ENCODE measurements at places on chromosomes 11 and 22.

DNA sequence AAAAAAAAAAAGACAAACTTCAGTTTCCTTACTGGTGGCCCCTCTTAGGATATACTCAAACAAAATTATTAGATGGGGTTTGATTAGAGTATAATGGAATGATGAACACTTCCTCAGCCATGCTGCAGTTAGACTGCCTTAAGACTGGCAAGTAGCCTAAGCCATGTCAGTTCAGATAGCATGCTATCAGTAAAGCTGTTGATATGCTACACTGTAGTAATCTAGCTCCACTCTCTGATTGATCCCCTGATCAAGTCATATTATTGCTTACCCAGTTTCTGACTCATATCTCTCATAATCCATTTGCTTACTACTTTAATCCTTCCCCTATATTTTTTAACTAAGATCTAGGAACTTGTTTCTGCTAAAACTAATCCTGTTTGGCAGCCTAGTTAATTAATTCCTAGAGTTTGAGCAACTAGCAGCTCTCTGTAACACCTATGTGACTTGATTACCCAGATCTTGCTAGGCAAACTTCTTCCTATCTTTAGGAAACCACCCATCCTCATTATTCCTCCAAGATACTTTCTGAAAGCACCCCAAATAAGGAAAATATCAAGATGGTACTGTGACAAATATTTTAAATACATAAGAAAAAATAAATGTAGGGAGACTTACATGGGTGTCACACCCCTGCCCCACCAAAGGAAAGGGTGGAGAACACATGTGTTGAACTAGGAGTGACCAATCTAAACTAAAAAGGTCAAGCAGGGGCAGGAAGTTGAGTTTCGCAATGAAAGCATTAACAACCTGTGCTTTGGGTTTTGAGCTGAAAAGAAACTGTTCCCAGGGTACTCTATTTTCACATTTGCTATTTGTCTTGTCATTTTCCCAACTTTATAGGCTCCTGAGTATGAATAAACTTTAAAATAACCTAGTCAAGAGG lies 43.2 kb downstream of the PIK3C2A start:
- no peak for DNase-seq

DNA sequence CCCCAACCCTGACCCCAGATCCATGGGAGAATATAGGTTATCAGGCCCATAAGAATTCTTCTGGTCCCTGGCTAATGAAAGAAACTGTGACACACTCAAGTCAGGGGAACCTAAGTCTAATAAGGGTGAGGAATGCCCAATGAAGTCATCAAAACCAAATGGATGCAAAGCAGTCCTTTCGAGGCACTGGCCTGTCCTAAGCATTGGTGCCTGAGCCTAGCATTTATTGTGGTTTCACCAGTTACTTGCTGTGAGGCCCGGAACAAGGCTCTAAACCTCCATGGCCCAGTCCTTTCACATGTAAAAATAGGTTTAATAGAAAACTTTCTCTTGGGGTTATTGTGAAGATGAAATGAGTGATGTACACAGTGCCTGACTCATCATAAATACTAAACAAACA lies 712.6 kb downstream of the DLG2 start:
- no peak for DNase-seq

- DNase-seq, result peak; percentile 18
Observed at GRCh38 chr22:49345896-49346295, 481.8 kb downstream of the BRD1 start.

DNA sequence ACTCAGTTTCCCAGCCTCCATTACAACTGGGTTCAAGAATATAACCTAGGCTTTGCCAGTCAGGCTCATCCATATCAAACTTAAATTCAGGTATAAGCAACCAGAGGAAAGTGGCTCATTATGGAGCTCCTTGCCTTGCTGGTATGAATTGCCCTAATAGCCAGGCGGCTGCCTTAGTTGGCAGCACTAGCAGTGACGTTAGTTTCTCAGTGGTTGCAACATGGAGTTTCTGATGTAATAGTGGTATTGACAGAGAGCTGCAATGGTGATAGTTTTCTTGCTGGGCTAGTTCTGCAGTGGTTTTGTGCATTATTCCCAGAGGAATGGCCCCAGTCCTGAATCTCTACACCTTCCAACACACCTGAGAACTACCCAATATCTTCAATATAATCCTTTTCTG lies 3.8 kb upstream of the TMEM123 start:
- no peak for DNase-seq

DNA sequence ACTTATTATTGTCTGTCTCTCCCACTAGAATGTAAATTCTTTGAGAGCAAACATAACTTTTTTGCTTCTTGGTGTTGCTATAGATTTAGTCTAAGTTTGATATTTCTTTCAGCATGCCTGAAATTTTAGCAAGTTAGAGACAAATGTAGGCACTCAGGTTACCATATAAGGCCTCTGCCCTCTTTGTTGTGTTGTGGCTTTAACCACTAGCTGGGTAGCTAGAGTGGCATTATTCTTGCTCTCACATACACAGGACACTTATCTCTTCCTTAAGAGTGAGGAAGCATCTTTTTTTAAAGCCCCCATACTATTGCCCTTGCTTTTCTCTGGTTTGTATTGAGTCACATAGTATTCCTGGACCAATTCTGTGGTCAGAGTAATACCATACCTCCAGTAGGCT lies 11.2 kb downstream of the ZBED5 start:
- DNase-seq, result no peak

GRCh38 chr22:28064920-28065319 lies 145.9 kb upstream of the PITPNB start:
- no peak for DNase-seq

GRCh38 chr11:125886997-125887372 lies 483 bp upstream of the HYLS1 start:
- peak; percentile 81 for DNase-seq

All from suprapubic skin (tissue), 4 donors.